SW 1271 (cell line): ENCODE measurements at places on chromosomes 11 and 22.

DNA sequence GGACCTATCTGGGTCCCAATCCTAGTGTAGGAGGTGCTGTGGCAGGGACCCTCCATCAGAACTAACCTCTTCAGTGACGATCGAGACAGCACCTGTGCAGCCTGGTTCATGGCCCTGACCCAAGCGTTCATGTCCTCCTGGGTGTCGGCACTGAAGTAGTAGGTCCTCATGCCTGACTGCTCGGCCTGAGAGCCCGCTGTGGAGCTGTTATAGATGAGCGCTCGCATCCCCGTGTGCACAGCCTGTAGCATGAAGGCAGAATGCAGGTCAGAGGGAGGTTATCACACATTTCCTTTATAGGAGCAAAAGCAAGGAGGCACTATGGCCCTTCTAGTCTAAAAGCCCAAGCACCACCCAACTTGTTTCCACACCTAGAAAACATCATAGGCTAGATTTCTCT lies 103.0 kb downstream of the C11orf58 start:
- DNase-seq, result no peak

- DNase-seq, result no peak
Observed at GRCh38 chr11:128040603-128041002, 546.8 kb downstream of the ETS1 start.

GRCh38 chr22:32100711-32101110 lies 57.6 kb downstream of the SLC5A1 start:
- no peak for DNase-seq

GRCh38 chr11:116376054-116376453 lies 396.7 kb downstream of the BUD13 start:
- DNase-seq, result no peak

GRCh38 chr11:86456075-86456939 lies 81.6 kb downstream of the CCDC81 start:
- peak; percentile 40 for DNase-seq

DNA sequence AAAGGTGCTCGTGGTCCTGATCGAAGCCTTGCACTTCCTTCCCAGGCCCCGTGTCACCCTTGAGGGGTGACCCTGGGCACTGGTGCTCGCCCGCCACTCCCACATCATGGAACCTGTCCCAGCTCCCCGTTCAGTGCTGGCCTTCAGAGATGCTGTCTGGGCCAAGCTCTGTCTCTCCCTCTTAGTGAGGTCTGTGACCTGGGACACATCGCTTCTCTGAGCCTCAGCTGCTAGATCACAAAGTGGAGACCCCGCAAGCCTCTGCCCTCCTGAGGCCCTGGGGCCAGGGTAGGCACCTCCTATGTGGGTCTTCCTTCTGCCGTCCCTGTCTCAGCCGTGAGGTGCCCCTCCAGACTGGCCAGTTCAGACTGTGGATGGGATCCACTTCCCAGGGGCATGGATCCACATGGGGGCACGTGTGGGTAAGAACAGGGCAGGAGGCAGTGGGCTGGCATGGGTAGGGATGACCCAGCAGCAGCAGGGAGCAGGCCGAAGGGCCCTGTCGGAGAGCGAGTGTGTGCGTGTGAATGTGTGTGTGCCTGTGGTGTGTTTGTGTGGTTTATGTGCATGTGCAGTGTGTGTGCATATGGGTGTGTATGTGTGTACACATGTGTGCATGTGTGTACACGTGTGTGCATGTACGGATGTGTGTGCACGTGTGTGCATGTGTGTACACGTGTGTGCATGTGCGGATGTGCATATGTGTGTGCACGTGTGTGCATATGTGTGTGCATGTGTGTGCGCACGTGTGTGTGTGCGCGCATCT lies 1073.7 kb downstream of the BRD1 start:
- no peak for DNase-seq

GRCh38 chr22:44314425-44315067 lies 1.8 kb upstream of the SHISAL1 start:
- no peak for DNase-seq

GRCh38 chr22:22945195-22945594 lies 57.6 kb downstream of the IGLL5 start:
- no peak for DNase-seq

GRCh38 chr11:47391077-47391583 lies 12.8 kb upstream of the SPI1 start:
- DNase-seq, result no peak

GRCh38 chr22:49999063-49999945 lies 13.3 kb downstream of the IL17REL start:
- DNase-seq, result no peak

DNA sequence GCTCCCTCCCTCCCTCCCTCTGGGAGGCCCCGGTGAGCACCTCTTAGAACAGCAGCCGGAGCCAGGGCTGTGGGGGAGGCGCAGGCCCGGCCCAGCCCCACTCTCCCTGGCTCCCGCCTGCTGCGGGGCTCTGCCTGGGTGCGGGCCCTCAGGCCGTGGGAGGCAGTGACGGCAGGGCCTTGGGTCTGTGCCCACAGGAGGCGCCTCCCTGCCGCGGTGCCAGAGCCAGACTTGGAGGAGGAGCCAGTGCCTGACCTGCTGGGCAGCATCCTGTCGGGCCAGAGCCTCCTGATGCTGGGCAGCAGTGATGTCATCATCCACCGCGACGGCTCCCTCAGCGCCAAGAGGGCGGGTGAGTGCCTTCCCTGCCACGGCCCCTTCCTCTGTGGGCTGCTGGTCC lies 9.5 kb downstream of the IRF7 start:
- DNase-seq, result no peak

- DNase-seq, result no peak
Observed at GRCh38 chr11:100739666-100740065, 52.6 kb downstream of the ARHGAP42 start.

DNA sequence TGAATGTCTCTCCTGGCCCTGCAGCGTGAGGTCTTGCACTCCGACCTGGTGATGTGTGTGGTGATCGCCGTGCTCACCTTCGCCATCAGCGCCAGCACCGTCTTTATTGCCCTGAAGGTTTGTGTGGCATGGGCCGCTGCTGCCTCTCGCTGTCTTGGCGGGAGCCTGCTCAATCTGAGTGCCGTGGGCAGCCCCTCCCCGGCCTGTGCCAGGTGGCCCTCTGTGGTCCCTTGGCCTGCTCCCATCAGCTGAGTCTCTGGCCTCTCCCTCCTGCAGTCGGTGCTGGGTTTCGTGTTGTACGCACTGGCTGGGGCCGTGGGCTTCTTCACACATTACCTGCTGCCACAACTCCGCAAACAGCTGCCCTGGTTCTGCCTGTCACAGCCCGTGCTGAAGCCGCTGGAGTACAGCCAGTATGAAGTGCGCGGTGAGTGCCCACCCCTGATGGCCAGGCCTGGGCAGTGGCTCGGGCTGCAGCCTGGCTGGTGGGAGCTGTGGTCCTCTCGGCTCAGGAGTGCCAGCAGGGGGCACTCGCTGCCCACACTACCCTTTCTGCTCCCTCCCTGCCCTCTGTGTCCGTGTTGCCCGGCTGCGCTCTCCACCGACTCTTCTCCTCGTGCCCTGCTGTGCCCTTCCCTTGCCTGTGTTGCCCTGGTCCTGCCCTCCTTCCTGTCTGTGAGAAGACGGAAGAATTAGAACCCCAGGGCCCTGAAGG lies 10.2 kb downstream of the PCNX3 start:
- no peak for DNase-seq

DNA sequence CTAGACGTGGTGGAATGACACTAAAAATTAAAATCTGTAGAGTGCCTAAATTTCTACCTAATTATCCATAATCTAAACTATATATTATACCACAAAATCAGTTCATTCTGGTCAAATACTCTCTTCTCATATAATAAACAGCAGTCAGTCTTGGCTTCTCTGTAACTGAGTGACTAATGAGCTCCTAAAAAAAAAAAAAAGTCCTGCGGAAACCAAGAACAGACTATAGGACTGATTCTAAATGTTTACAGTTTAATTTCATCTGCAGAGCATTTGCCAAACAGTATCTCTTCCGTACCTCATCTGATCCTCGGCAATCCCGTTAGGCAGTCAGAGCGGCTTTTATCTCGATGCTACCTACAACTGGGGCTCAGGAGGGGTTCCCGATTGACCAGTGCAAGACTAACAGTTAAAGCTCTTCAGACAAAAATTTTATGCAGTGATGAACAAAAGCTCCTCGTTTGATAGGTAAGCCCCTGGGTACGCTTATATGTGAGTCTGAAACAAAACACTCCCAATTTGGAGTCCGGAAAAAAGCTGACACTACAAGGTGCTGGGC lies 686 bp downstream of the KIF18A start:
- no peak for DNase-seq

GRCh38 chr11:66124564-66124963 lies 54.5 kb downstream of the PACS1 start:
- no peak for DNase-seq

DNA sequence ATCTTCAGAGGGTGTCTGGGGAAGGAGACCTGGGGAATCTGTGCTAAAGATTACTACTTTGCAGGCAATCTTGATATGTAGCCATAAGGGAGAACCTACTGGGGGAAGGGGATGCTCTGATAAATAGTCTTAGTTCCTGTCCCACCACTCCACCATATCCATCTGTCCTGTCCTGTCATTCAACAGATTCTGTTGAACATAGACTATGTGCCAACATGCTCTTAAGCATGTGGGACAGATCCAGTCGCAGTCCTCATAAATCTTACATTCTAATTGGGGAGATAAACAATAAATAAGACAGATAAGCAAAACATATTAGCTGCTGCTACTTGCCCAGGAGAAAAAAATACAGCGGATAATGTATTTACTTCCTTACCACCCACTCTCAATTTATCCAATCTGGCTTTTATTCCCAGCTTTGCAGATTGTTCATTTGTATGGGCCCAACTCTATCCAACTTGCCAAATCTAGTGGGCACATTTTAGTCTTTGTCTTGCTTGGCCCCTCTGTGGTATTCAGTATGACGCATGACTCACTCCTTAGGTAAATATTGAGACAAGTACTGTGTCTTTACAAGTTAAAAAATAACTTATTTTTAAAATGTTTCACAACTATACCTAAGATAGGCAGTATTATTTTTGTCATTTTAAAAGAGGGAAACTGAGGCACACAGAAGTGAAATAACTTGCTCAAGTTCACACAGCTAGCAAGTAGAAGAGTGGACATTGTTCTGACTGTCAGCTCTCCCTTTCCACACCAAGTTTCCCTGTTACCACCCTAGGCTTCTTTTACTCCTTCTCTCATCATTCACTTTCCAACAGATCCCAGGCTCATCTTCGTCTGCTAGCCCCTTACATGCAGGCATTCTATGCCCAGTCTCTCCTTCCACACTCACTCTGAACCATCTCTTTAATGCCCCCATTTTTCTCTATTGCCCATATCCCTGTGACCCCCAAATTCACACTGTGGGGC lies 133.6 kb upstream of the SESN3 start:
- DNase-seq, result no peak

DNA sequence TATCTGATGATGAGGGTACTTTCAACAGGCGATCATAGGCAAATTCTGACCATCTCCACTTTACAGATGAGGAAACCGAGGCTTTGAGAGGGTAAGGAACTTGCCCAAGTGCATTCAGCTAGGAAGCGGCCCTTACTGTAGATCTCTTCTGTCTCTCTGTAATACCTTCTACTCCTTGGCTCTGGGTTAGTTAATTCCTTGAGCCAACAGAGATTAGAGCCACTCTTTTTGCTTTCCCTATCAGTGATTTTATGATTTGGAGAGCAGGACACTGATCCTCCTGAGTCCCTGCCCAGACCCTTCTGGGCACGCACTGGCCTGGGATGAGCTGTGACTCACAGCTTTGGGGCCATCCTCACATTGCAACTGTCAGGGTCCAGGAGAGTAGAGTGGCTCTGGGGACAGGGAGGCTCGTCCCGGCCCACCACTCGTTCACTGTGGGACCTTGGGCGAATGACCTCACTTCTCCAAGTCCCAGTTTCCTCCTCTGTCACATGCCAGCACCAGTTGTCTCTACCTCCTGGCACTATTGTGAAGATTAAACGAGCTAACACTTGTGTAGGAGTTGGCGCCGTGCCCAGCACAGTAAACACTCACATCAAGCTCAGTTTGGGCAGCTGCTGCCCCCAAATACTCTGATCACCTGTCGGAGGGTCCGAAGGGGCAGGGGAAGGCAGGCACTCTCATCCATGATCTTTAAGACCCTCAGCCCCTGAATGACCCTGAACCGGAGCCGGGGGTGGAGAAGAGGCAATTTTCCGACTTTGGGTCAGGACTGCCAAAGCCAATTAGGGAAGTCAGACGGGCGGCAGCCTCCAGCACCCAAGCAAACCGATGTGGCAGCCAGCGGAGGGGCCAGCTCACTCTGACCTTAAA lies 235.0 kb downstream of the MIAT start:
- DNase-seq, result no peak

DNA sequence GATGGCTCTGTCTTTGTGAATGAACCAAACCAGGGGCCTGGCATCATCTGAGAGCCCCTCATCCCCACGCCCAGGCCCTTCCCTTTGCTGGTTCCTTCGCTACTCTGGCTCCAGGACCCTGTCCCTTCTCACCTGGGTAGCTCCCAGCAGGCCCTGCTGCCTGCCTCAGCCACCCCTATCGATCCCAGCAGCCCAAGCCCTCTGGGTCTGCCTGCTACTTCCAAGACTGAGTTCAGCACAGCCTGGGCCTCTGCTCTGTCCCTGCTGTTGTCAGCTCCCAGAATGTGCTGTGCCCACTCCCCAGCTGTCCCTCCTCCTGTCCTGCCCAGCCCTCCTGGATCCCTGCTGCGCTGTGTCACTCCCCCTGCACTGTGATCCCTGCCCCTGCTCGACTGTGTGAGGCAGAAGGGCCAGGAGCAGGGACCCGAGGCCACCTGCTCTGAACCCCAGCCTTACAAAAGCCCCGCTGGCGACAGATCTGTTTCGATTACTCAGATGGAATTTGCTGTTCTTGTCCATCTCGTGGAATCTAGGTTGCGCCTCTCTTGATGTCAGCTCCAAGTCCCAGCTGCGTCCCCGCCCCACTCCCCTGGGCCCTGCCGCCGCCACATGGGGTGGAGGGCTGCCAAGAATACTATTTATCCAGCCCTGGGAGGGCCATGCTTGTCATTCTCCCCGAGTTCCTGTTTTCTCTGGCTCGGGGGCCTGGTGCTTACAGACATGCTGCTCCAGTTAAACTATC lies 13.0 kb downstream of the MRPL21 start:
- no peak for DNase-seq

DNA sequence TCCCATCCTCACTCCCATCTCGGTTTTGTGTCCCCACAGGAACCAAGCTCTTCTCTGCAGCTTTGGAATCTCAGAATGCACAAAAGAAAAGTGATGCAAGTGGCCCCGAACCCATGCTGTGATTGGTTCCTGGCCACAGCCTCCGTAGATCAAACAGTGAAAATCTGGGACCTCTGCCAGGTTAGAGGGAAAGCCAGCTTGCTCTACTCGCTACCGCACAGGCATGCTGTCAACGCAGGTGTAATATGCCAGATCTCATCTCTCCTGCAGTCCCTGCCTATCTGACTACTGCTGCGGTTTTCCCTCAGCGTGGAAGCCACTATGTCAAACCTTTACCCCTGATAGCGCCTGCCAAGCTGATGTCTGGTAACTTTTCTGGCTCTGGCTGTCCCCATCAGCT lies 200.5 kb upstream of the LRRC4C start:
- no peak for DNase-seq

GRCh38 chr11:60895687-60896086 lies 10.7 kb downstream of the PRPF19 start:
- no peak for DNase-seq
